ENCODE measurements at places on chromosomes 1 and 21.
A peak's percentile ranks its signal among the peaks of the same experiment; 100 is the strongest.

DNA sequence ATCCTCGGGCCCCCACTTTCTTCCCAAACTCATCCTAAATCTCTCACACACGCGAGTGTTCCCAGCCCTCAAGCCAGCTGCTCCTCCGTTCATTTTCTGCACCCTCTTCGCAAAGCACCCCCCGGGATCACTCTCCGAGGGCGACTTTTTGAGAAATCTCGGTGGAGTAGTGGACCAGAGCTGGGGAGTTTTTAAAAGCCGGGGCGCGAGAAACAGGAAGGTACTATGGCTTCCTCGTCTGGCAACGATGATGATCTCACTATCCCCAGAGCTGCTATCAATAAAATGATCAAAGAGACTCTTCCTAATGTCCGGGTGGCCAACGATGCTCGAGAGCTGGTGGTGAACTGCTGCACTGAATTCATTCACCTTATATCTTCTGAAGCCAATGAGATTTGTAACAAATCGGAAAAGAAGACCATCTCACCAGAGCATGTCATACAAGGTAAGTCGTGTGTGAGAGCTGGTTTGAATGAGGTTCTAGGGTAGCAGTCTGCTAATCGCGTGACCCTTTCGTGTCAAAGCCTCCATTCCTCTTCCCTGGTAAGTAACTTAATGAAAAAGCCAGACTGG is 800 bp downstream of the DR1 start:
- DNase-seq: peak; percentile 46

DNA sequence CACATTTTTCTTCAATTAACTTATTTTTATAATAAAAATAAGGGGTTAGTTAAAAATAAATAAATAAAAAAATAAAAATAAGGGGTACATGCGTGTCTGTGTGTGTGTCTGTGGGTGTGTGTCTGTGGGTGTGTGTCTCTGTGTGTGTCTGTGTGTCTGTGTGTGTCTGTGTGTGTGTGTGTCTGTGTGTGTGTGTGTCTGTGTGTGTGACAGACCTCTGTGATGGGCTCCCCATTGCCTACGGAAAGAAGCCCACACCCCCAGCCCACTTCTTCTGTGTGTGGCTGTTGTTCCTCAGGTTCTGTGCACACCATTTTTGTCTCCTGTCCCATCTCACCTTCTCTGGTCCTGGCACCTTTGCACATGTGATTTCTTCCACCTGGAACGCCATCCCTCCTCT is 9.9 kb downstream of the PHLDA3 start:
- no peak for DNase-seq

DNA sequence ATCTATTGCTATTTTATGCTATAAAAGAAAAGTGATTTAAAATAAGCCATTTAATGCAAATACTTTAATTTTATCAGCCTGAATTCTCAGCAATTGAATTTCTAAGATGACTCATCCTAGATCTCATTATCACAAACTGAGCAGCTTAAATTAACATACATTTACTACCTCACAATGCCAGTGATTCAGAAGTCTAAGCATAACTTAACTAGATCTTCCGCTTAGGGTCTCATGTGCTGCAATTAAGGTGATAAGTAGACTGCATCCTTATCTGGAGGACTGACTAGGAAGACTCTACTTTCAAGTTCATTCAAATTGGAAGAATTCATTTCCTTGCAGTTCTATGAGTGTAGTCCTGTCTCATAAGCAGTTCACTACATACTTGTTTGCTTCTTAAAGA is 286.6 kb downstream of the COL11A1 start:
- no peak for DNase-seq

- DNase-seq: no peak
These were observed 15.1 kb downstream of the MTFR1L start for GRCh38 chr1:25834894-25835293.

- no peak for DNase-seq
These were observed 296.2 kb downstream of the LMX1A start for GRCh38 chr1:165060285-165060793.

DNA sequence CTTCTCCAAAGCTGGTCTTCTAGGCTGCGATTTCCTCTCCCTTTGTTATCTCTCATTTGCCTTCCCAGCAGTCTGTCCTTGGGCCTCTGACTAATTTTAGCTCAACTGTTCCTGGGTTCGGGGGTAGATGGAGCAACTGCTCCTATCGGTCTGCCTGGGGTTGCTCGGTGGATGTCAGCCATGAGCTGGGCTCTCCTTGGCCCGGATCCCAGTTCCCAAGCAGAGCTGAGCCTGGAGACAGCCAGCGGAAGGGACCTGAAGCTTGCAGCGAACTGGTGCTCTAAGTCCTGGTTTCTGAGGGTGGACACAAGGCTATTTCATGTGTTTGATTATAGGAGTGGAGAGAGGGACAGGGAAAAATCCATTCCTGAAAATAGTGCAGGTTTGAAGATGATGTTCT is 423.0 kb downstream of the RPS6KC1 start:
- no peak for DNase-seq

DNA sequence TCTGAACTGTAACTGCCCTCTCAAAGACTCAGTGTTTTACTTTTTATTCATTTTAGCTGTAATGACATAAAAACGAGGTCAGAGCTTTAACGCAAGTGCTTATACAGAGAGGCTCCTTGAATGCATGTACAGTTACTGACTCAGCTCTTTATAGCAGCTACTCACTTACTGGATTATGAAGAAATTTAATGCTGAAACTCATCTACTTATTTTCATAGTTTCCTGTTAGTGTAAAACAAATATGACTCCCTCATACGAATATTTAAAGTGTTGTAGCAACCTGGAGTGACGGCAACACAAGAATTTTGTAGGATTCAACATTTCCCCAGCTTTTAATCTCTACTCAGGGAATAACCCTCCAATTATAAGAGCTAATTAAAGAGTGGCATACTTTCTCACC is 32.7 kb downstream of the ADSS2 start:
- DNase-seq: no peak

- DNase-seq: no peak
These were observed 1027.3 kb downstream of the KCNT2 start for GRCh38 chr1:195580988-195581387.

DNA sequence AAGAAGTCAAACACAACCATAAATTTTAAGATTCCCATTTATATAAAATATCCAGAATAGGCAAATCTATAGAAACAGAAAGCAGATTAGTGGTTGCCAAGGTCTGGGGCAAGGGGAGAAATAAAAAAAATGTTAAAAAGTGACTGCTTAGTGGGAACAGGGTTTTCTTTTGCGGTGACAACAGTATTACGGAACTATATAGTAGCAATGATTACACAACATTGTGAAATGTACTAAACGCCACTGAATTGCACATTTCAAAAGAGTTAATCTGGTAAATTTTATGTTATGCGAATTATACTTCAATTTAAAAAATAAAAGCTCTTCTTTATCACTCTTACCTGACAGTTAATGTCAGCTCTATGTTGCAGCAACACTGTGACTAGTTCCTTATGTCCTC is 105.2 kb downstream of the ACBD6 start:
- peak; percentile 78 for DNase-seq

DNA sequence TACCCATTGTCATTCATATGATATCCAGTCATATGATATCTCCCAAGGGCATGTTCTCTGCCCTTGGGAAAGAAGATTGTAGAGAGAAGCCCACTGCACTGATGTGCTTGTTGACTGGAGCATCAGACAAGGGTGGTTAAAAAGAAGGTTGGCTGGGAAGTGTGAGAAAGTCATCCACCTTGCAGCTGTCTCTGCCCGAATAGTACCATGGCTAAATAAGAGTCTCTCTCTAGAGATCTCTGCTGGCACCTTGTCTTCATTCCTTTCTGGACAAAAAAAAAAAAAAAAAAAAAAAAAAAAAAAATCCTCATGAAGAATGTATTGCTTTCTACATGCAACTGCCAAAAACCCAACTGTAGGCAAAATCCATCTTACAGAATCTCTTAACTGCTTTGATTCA is 349.7 kb upstream of the ESRRG start:
- DNase-seq: no peak

- no peak for DNase-seq
These were observed 116.4 kb upstream of the ARHGEF16 start for GRCh38 chr1:3337798-3338724.

- DNase-seq: no peak
These were observed 14.7 kb upstream of the COL18A1 start for GRCh38 chr21:45390121-45390751.

- DNase-seq: no peak
These were observed 241.1 kb upstream of the RAB4A start for GRCh38 chr1:229029879-229030235.

- peak; percentile 68 for DNase-seq
These were observed 43.7 kb downstream of the MRPL39 start for GRCh38 chr21:25563361-25564116.

- no peak for DNase-seq
These were observed 512 bp downstream of the FBLIM1 start for GRCh38 chr1:15758953-15759661.

- peak; percentile 79 for DNase-seq
These were observed 4.4 kb downstream of the S100A8 start for GRCh38 chr1:153386500-153386901.

- no peak for DNase-seq
These were observed 24.0 kb upstream of the TDRD10 start for GRCh38 chr1:154478013-154478412.

DNA sequence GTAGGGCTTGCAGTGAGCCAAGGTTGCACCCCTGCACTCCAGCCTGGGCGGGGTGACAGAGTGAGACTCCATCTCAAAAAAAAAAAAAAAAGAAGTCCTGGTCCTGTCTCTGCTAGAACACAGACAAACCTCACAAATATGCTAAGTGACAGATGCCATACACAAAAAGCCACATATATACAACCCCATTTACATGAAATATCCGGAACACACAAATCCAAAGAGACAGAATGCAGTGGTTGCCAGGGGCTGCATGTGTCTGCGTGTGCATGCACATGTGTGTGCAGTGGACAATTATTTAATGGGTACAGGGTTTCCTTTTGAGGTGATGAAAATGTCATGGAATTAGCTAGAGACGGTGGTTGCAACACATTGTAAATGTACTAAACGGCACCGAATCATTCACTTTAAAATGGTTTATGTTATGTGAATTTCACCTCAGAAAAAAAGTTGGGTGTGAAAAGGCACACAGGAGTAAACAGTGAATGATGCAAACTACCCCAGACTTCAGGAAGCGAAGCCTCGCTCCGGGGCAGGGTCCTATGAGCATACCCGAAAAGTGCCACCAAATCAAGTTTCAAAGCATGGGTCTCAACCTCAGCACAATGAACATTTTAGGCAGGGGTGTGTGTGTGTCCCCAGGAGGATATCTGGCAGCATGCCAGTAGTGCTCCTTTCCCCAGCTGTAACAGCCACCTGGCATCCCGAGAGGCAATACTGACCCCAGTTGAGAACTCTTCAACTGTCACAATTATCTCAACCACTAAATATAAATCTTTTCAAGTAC is 48.3 kb downstream of the GNB1 start:
- DNase-seq: no peak

DNA sequence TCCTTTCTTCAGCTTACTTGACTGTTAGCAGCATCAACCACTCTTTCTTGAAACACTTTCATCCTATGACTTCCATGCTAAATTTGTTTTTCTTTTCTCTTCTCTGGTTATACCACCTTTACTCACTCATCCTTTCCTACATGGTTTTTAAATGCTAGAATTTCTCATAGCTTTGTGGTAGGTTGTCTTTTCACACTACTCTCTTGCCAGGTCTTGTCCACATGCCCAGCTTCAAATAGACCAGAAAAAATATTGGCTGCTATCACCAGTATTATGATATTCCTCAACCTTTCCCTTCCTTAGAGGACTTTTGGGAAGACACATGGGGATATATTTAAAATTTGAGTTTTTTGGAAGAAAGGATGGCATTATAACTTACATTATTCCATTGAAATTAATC is 48.8 kb downstream of the PPP1R12B start:
- DNase-seq: no peak

- peak; percentile 9 for DNase-seq
These were observed 230.6 kb downstream of the TNR start for GRCh38 chr1:175512637-175513412.

- peak; percentile 68 for DNase-seq
These were observed 183.9 kb upstream of the SGIP1 start for GRCh38 chr1:66350001-66350547.

- no peak for DNase-seq
These were observed 6.7 kb upstream of the RSRP1 start for GRCh38 chr1:25253911-25254310.

GRCh38 chr1:65055747-65056146 is 89.4 kb upstream of the JAK1 start:
- DNase-seq: peak; percentile 61

- peak; percentile 85 for DNase-seq
These were observed 12.2 kb downstream of the SMAP2 start for GRCh38 chr1:40385437-40386358.

GRCh38 chr1:12709696-12710095 is 6.2 kb upstream of the AADACL3 start:
- DNase-seq: no peak

DNA sequence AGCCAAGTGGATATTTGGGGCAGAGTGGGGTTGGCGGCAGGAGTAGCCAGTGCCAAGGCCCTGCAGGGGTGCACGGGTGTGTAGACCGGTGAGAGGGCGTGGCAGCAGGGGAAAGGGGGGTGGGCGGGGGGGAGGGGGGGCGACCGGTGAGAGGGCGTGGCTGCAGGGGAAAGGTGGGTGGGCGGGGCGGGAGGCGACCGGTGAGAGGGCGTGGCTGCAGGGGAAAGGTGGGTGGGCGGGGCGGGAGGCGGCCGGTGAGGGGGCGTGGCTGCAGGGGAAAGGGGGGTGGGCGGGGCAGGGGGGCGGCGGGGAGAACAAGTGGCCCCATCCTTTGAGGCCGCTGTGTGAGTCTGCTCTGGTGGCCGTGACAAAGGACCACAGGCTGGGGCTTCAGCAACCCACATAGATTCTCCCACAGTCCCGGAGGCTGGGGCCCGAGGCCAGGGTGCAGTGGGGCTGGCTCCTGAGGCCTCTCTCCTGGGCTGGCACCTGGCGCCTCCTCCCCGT is 25.8 kb downstream of the RRP1 start:
- no peak for DNase-seq

DNA sequence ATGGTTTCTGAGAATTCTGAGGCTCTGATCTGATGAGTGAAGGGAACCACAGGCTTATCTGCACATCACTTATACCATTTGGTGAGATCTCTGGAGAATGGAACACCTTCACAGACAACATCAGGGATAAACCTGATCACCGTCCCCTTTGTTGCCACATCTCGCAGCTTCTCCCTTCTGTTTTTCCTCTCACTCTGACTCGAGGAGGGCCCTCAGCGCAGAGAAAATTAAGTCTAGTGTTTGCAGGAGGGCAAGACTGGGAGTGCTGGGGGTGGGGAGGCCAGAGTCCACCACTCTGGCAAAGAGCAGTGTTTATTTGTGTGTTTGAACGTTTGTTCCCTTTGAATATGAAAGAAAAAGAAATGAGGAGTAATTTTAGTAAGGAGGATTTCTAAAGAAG is 29.0 kb upstream of the BATF3 start:
- no peak for DNase-seq

- no peak for DNase-seq
These were observed 9.9 kb upstream of the CAP1 start for GRCh38 chr1:40030528-40031135.
